ENCODE measurements at places on chromosomes 12 and 14.

- no peak for DNase-seq
Measured at GRCh38 chr12:94191023-94191422, 42.6 kb downstream of the PLXNC1 start.

- DNase-seq: no peak
Measured at GRCh38 chr14:81382517-81383225, 17.5 kb downstream of the STON2 start.

DNA sequence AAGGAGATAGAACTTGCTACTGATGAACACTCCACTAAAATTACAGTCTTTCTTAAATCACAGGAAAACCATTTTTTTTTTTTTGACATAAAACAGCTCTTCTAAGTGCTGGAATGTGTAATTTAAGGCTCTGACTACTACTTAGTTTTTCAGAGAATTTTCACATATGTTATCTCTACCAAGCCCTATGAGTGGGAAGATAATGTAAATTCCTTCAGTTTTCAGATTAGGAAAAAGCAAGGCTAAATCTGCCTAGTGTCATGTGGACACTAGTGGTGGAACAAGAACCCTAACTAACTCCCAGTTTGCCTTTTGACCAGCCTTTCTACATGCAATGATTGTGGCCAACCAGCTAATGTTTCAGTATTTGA is 37.3 kb upstream of the CSRP2 start:
- peak; percentile 64 for DNase-seq

DNA sequence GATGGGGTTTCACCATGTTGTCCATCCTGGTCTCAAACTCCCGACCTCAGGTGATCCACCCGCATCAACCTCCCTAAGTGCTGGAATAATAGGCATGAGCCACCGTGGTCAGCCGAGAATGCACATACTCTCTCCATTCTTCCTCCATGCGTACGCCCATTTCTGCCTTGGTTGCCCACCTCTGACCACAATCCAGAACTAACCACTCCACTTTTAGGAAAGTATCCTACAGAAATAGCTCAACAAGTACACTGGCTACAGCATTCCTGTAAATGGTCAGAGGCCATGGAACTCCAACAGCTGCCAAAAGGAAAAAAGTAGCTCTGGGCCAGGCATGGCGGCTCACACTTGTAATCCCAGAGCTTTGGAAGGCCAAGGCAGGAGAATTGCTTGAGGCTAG is 60.7 kb downstream of the IRF2BPL start:
- DNase-seq: no peak

- peak; percentile 85 for DNase-seq
Measured at GRCh38 chr14:23186913-23187654, 3.6 kb upstream of the SLC7A8 start.

- DNase-seq: no peak
Measured at GRCh38 chr12:75922944-75923642, 108.5 kb downstream of the PHLDA1 start.

- no peak for DNase-seq
Measured at GRCh38 chr12:32155961-32156529, 49.4 kb downstream of the BICD1 start.

- no peak for DNase-seq
Measured at GRCh38 chr12:123363390-123363739, 1.3 kb downstream of the SBNO1 start.

DNA sequence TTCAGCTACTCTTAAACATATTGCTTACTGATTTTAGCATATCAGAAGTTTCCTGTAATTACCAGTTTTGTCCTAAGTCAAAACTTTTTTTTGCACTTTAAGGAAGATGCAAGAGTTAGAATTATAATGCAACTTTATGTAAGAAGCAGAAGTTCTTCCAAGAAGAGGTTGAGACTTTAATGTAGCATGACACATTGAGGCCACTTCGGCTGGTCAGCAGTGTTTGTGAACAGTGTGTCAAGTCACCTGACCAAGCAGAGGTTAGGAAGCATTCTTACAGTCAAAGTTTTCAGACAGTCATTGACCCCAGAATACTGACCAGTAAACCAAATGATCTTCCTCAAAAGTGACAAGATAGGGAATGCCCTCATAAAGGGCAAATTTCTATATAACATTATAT is 15.2 kb downstream of the FGFR1OP2 start:
- DNase-seq: peak; percentile 28

DNA sequence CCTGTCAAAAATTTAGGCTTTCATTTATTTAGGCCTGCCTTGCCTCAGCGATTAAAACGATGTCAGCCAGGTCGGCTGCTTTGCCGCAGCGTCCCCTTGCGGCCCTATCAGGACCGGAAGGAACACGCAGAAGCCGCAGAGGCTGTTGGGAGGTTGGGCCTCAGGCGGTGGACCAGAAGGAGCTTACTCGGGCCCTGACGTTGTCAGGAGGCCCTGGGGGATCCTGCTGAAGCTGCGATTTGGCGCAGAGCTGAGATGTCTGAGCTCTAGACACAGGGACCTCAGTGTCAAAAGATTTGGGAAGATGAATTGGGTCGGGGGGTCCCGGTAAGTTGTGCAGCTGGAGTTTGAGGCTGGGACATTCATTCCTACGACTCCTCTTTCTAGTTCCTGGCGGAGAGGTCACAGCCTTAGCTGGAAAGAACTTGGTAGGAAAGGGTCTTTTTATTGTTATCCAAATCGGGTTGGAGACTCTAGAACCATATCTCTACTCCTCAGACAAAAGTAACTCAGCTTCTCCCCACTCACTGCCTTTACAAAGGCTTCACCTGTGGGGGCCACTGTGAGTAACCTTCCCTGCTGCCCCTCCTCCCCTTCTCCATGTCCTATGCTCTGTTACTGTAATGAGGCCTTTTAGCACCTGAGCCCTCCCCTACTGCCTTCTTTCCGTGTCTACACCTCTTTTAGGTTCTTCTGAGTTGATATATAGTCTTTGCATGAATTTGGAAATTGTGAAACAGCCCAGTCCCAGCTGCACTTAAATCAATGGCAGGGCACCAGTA is 6.6 kb upstream of the ABCD2 start:
- DNase-seq: no peak

DNA sequence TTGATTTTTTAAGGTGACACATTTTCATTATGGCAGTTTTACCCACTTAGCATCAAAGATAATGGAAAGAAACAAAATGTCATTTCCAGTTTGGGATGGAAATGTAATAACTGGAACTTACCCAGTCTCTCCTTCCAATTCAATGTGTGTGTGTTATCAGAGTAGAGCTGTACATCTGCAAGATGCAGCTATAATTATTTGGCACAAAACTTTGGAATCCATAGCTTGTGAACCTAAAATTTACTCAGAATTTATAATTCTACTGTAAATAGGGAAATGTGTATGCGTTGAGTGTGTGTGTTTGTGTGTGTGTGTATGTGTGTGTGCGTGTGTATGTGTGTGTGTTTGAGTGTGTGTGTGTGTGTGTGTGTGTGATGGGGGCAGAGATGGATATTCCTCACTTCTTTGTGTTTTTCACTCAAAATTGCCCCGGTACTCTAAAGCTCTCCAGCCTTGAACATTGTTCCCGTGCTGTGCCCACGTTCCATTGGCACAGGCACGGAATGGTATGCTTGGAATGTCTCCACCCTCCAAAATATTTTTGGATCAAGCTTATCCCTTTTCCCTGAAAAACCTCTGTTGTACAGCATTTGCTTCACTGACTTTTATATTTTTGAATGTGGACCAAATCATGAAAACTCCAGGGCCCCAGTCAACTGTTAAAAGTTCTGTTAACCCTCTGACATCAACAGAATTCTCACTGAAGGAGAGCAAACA is 150.2 kb upstream of the BMP4 start:
- peak; percentile 83 for DNase-seq

DNA sequence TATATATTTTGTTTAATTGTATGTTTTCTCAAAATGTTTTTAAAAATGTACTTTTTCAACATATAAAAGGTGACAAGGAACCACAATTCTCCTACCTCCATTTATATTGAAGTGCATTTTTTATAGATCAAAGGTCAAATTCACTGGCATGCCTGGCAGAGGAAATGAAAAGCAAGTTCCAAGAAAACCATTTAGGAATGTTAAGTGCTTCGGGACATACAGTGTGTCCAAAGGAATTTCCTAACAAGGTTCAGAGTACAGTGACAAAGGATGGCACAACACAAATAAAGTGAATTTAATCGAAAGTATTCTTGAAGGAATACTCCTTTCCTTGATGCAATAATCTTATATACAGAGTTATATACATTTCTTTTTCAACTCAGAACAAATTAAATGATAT is 242.3 kb downstream of the CCER1 start:
- no peak for DNase-seq

- DNase-seq: no peak
Measured at GRCh38 chr14:104805941-104806624, 5.2 kb downstream of the ZBTB42 start.

DNA sequence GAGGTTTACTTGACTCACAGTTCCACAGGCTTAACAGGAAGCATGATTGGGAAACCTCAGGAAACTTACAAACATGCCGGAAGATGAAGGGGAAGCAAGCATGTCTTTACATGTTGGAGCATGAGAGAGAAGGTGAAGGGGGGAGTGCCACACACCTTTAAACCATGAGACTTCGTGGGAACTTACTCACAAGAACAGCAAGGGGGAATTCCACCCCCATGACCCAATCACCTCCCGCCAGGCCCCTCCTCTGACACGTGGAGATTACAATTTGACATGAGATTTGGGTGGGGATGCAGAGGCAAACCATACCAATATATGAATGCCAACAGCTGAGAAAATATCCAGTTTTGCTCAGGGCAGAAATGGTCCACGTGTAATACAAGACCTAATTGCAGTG is 518.6 kb downstream of the VRK1 start:
- DNase-seq: no peak

DNA sequence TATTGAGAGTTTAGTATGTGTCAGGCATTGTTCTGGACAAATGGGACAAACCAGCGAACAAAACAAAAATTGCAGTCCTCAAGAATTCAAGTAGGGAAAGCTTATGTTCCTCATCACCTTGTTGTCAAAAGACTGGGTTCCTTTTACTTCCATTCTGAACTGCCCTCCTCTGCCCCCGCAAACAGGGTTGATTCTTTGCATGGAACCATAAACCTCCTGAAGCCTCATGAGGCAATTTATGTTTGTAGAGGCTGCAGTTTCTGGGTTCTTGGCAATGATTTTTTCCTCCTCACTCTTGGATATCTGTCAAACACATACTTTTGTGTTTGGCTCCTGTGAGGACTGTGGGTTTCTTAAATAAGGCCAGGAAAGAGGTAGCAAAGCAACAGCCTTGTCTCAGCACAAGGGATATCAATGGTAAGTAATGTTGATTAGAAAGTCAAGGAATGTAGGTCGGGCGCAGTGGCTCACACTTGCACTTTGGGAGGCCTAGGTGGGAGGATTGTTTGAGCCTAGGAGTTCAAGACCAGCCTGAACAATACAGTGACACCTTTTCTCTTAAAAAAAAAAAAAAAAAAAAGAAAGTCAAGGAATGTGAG is 13.9 kb downstream of the COPZ1 start:
- peak; percentile 78 for DNase-seq

DNA sequence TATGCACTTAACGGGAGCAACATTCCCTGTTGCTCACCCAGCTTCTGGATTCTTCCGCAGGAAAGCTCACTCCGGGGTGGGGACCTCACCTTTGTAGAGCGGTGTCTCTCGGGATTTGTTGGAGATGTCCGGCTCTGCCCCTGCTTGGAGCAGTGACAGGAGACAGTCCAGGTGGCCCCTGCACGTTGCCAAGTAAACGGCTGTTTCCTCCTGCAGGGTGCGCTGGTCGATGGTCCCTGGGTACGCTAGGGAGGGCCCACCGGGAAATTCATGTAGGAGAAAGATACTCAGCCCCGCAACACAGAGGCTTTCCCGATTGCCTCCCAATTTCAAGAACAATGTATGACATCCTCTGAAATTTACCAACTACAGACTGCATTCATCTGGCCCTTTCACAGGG is 23.1 kb downstream of the ASB2 start:
- no peak for DNase-seq

DNA sequence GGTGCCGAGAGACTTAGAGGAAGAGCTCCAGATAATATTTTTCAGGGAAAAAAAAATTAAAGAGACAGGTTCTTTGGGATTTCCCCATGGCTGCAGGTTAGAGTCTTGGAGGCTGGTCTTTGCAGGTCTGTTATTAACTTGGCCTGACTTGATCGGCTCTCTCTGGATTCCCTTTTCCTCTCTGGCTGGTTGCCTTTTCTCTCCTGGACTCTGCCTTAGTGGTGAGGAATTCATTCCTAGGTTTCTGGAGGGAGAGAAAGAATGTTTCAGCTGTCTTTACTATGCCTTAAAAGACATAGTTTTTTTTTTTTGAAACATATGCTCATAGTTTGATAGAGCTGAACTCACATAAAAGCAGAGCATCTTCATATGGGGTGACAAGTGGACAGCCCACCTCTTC is 336.3 kb downstream of the BMP4 start:
- DNase-seq: peak; percentile 22

DNA sequence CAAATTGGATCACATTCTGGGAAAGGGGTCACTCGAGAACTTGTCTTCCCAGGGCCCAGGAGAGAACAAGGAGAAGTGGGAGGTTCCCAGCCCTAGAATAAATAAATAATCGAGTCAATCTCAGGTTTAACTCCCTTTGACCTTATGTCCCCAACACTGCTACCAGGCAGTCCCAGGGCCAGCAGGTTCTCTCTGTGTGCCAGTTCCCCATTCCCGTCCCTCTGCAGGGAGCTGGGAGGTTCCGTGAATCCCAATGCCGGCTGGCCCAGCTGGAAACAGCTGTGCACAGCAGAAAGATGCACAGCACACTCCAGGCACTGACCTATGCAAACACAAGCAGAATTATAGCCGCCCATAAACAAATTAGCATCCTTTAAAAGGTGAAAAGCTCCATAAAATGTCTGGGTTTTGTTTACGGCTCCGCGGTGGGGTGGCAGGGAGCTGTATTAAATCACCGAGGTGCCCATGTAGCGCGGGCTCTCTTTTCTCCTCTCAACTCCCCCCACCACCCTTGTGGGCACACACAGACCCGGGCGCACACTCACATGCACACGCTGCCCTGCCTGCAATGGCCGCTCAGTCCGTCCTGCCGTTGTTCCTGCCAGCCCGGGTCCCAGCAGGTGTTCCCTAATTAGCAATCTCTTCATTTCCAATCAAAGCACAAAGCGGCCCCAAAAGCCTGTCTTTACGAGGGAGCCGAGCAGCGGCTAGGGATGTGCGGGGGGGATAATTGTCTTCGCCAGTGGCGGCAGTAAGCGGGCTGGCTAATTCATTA is 46.6 kb upstream of the ESRRB start:
- no peak for DNase-seq

GRCh38 chr12:124194264-124194892 is 100.5 kb upstream of the RFLNA start:
- no peak for DNase-seq

DNA sequence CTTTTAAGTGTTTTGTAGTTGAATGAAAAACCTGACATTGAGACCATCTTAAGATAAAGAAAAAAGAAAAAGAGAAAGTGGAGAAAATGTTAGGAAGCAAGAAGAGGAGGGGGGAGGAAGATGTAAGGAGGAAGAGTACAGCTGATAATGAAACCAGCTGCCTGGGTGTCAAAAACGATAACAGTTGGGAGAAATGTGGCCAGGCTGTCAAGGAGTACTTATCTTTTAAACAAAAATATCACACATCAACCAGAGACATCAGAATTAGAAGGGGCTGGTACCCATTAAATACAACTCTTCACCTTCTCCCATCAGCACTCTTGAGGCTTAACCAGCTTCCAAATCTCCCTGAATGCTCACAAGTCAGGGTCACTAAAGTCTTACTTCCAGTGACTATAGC is 4.5 kb downstream of the SLC11A2 start:
- no peak for DNase-seq

Data from cardiac fibroblast (primary cell).